ENCODE measurements at places on chromosomes 3 and 15.

- DNase-seq: no peak
Measured at GRCh38 chr3:185711255-185711870, 113.5 kb downstream of the IGF2BP2 start.

DNA sequence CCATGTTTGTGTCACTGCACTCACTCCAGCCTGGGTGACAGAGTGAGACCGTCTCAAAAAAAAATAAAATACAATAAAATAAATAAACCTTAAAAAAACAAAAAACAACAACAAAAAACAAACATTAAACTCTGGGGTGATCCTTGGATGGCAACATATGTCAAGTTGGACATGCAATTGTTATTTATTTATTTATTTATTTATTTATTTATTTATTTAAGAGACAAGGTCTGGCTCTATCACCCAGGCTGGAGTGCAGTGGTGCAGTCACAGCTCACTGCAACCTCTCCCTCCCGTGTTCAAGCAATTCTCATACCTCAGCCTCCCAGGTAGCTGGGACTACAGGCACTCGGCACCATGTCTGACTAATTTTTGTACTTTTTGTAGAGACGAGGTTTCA, 275.5 kb downstream of the VPS13C start:
- no peak for DNase-seq

GRCh38 chr15:25182098-25182478, 227.3 kb downstream of the SNRPN start:
- DNase-seq: no peak

DNA sequence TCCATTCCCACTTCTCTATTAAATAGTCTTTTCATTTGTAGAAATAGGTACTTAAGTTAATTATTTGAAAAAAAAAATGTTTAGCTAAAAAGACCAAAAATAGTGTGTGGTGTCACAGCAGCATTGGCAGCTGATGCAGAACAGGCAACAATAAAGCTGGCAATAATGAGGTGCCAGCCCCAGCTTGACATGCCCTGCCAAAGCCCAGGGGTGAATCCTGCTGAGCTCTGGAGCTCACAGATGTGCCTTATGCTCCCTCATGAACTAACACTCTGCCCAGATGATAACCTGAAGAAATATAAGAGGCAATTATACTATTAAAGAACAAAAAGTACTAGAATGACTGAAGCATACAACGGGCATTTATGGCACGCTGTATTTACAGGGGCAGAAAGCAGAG, 63.8 kb downstream of the IGSF11 start:
- DNase-seq: no peak

DNA sequence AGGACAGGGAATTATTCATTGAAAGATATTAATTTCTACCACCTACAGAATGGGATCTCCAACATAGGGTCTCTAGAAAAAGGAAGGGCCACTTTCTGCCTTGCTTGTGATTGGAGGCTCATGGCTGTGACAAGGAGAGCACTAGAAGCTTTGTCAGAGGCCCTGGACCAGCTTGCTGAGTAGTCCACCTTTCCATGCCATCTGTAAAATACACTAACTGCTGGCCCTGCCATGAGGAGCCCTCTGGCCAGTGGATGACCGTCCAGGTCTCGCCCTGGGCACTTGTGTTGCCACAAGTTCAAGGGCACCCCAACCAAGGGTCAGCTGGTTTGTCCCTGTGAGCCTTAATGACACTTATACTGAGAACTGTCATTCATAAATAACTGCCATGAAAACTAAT, 1.6 kb upstream of the SYNM start:
- DNase-seq: no peak

DNA sequence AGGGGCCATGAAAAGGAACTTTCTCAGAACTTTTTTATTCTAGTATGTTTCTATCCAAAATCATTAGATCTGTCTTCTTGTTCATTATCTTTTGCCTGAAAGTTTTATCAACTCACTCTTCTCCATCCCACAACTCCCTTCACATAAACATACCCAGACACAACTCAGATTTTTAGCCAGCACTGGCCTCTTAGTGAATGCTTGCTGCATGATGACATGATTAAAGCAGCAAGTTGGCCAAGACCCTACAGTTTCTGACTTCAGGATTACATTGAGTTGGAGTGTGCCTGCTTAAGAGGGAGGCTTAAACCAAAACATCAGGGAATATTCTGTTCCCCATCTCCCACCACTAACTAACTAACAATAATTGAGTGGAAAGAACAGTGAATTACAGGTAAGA, 38.1 kb downstream of the PLSCR2 start:
- no peak for DNase-seq

DNA sequence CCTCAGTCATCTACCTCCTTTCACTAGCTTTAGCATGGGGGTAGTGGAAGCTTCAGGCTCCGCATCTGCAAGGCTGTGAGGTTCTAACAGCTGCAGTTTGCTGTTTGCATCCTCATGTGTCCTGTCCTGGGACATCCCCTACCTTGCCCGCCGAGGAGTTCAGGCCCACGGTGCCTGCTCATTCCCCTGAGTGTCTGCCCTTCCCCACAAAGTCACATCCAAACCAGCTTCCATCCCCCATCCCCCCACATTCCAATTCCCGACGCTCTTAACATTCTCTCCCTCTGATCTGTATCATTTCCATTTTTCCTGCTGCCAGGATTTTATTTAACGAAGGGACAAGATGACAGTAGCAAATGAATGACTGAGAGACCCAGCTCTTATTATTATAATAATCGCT, 43.8 kb downstream of the HRH1 start:
- no peak for DNase-seq

DNA sequence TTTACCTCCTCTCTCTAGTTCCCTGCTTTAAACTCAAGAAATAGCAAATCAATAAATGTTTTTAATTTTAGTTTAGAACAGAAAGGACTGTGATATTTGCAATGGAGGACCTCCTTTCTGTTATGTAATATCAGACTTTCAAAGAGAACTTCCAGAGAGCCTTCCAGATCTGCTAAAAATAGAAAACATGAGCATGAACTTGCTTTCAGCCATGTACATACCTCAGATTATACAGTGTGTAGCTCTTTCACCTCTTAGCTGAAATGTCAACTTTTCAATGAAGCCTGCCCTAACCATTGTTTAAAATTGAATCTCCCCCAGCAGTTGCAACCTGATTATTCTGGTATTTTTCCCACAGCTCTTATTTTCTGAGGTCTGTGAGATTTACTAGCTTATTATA, 12.6 kb downstream of the CAPN7 start:
- no peak for DNase-seq

DNA sequence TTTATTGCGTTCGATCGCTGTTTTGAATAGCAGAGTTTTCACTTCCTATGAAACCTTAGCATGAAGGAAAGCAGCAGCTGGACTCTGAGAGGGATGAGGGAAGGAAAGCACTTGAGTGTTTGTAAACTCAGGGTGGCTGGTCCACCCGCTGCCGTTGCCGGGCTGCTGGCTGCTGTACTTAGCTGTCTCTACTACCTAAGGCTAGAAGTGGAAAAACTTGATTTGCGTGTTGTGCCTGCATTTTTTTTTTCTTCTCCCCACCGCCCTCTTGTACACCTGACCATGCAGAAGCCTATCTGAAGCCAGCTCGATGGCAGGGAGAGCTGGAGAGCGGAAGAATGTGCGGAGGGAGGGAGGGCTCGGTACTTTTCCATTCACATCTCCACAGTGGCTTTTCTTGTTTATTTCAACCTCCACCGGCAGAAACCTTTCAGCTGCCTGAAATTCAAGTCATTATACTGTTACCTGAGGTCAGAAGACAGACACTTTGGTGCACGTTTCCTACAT, 4.8 kb upstream of the BCL6 start:
- no peak for DNase-seq

- DNase-seq: no peak
Measured at GRCh38 chr3:72018343-72018984, 233.5 kb upstream of the PROK2 start.

GRCh38 chr3:71423151-71423906, 160.2 kb downstream of the FOXP1 start:
- no peak for DNase-seq

DNA sequence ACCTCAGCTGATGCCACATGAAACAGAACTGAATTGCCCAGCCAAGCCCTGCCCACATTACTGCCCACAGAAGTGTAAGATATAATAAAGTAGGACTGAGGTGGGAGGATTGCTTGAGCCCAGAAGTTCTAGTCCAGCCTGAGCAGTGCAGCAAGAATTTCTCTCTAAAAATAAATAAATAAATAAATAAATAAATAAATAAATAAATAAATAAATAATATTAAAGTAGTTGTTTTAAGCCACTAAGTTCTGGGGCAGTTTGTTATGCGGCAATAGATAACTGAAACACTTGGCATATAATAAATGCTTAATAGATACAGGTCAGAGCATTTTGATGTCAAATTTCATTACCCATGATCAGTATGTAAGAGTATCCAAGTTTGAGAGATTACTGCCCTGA, 249.4 kb upstream of the LRRFIP2 start:
- DNase-seq: no peak

GRCh38 chr3:187743195-187744141, 1.8 kb downstream of the BCL6 start:
- peak; percentile 63 for DNase-seq

DNA sequence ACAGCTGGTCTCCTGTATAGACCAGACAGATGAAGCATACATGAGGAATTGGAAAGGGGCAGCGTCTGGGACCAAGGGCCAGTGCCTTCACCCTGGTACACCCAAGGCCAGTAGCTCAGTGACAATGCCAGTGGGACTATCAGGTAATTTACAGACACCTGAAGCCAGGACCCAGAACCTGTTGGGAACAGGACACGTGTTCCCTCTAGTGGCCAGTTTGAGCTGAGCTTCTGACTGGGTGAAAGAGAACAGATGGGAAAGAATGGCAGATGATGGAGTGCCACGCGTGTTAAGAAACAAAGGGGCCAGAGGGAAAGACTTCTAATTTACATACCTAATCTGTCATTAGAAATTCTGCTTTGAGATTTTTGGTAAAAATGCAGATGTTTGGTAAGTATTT, 5.1 kb upstream of the SLC25A38 start:
- DNase-seq: no peak

DNA sequence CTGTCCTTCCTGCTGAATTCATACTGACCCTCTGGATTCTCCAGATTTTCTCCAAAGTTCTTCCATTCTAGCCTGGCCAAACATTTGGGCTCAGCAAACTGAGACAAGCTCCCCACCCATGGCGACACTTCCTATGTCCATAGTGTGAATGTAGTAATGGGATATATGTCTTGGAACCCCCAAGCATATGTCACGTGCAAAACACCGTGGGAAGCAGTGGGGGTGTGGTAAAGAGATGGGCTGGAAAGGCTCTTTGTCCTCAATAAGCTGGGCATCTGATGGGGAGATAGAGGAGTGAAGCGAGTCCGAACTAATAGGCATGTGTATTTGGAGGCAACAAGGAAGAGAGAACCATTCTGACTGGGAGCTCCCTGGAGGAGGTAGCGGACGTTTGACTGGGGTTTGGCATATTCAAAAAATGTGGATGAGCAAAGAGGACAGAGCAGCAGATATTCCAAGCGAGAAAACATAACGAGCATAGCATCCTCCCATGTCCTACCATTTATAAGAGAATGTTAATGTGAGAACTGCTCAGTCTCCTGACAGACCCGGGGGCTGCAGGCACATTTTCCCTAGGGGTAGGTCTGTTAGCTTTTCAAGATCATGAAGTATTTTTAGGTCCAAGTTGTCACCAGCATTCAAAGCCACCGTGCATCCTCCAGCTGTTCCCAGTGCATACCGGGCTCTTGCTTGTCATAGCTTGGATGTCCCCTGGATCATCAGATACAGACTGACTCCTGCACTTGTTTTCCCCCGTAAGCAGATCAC, 25.6 kb downstream of the TPM1 start:
- no peak for DNase-seq

- no peak for DNase-seq
Measured at GRCh38 chr15:71610728-71611552, 199.4 kb upstream of the NR2E3 start.

DNA sequence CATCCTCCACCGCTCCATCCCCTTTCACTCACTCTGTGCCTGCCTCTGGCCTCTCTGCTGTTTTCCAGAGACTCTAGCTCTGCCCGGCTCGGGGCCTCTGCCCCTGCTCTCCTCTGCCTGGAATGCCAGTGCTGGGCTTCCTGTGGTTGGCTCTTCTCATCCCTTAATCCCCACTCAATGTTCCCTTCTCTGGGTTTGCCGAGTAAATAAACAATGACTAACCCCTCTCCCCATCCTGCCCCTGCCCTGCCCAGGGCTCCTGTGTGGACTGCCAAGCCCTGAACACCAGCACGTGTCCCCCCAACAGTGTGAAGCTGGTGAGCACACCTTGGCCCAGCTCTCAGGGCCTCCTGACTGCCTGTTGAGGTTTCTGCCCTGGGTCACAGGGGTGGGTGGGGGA, 12.2 kb downstream of the STAB1 start:
- DNase-seq: no peak

DNA sequence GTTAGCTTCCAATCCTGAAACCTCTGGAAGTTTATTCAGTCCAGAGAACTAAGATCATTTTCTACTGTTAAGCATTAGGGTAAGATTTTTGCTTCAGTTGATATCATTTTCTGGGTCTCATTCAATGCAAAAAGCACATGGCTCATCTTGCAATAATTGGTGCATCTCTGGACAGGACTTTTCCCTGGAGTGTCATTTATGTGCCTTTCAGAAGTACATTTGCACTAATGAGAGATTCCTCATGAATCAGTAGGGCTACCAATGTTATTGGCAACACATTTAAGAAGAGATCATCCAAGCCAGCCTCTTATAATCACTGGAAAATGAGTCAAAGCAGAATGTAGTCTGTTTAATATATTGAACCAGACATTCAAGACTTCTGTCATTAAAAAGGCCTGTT, 224.2 kb upstream of the CHRNA7 start:
- DNase-seq: no peak

DNA sequence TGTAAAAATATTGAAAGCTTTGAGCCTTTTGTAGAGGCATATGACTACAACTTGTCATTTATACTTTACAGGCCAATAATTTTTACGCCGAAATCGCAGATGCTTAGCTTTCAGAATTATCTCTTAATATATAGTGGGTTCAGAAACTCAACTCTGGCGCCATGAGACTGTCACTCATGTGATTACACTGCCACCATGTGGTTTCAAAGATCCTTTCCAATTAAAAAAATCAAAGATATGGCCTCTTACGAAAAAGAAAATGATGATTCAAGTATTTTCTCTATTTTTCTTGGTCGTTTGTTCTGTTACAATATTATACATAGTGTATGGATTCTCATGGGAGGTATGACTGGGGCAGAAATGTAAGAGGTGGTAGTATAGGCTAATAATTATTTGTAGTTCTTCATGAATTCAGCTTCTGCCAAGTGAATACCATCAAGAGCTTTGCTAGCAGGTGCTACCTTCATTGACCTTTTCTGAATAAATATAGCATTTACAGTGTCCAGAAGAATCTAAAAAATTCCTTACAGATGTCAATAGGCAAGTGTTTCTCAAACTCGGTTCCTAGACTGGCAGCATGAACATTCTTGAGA, 751.7 kb upstream of the GOLIM4 start:
- DNase-seq: no peak

DNA sequence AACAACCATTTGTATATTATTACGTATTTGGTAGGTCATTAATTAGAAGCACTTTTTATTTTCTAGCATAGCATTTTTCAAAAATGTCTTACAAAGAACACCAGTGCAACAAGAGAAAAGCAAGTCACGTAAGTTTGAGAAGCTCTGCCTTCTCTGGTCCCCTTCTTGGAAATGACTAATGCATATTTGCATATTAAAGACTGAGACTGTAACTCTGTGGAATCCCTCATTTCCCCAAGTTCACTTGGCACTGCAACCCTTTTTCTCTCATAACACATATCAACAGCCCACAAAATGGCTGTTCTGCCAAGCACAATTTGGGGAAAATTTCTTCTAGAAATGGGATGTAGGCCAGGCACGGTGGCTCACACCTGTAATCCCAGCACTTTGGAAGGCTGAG, 176.3 kb downstream of the ERC2 start:
- DNase-seq: no peak

Data from tibial nerve (tissue), 4 donors.